ACHN (cell line): ENCODE measurements at places on chromosomes 3 and 15.

DNA sequence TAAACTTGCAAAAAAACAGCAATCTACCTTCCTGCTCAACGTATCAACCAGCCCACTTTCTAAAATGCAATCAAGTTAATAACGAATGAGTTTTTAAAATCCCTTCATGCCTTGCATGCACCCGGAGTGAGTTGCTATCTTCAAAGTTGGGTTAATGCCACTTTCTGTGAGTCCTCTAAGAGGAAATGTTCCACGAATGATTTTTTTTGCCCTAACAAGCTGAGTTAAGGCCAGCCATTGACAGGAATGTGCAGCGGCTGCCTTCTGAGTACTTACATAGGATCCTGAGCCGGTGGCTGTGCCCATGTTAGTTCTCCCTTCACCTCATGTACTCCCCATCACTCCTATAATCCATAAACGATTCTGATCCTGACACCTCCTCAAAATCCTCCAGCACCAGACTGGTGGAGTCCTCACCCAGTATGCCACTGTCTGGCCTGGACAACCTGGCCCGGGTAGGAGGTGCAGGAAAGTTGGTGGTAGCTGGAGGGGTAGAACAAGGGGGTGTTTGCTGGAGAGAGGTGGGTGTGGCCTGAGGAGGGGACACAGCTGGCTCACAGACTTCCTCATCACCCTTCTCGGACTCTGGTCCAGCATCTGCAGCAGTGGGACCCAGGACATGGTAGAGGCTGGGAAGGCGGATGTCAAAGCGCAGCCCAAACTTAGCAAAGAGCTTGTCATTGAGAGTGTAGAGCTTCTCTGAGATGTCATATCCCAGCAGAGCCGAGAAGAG, 12.4 kb downstream of the POPDC2 start:
- DNase-seq: no peak

- no peak for DNase-seq
Measured at GRCh38 chr15:99720533-99720932, 12.7 kb downstream of the LYSMD4 start.

DNA sequence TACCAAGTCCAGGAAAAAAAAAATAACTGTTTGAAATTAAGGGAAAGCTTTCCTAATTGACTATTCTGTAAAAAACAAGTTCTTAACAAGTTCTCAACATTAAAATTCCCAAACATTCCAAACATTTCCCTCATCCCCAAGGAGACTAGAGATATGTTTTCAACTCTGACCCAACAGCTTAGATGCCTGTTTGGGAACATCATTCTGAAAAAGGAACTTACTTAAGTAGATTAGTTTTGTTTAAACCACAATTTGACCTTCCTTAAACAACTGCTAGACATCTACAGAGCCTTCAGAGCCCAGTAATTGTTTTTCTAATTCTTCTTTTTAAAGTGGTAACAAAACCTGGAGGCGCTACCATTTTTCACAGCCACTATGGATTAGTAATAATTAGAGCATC, 12.8 kb downstream of the UBR1 start:
- DNase-seq: no peak

GRCh38 chr15:83869341-83869740, 215.4 kb downstream of the ADAMTSL3 start:
- no peak for DNase-seq

DNA sequence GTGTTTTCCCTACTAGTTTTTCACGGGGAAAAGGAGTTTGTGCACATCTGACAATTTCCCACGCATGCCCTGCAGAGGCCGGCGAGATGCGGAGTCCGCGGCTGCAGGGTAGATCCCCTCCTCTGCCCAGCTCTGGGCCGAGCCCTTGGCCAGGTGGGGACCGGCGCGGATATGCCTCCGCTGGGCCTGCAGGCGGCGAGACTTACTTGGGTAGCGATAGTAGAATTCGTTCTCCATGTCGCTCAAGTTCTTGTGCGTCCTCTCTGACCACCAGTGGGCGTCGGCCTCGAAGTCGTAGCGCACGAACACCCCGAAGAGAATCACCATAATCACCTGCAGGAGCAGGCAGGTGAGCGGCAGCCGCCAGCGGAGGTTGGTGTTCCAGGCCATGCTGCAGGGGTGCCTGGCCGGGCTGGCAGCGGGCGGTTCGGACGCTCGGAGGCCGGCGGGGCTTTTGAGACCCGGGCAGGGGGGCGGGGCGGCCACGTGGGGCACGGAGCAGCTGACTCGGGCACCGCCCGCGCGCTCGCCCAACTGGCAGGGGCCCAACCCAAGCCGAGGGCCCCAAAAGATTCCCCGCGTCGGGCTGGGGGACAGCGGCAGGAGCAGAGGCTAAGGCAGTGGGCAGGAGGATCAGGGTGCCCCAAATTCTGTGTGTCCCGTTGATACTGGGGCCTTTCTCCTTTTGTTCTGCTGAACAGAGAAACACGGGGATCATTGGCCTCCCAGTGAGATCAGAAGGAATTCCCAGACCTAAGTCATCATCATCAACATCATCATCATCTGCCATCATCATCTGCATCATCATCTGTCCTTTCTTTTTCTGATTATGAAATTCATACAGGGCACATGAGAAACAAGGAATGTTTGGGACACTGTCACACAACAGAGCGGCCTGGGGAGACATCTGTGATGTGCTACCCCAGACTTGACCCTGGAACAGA, at the start of gene RHCG:
RHCG (minus strand) TSS at position 429 of the 944 bp plus-strand sequence; CDS start at position 390, 39 bp downstream.
- peak; percentile 70 for DNase-seq

DNA sequence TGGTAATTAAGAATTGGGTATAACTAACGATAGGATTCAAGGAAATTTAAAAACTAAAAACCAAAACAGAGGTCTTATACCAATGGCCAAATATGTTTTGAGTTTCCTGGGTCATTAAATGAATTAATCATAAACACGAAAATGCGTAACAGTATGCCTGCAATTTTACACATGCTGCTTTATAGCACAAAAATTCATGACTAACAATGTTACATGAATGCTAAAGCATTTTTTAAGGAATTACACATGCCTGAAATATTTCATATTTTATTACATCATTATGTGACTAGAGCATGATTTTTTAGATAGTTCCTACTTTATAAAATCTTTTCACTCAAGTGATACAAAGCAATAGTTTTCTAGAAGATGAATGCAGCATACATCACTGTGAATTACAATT, 74.7 kb downstream of the ZNF148 start:
- DNase-seq: no peak

DNA sequence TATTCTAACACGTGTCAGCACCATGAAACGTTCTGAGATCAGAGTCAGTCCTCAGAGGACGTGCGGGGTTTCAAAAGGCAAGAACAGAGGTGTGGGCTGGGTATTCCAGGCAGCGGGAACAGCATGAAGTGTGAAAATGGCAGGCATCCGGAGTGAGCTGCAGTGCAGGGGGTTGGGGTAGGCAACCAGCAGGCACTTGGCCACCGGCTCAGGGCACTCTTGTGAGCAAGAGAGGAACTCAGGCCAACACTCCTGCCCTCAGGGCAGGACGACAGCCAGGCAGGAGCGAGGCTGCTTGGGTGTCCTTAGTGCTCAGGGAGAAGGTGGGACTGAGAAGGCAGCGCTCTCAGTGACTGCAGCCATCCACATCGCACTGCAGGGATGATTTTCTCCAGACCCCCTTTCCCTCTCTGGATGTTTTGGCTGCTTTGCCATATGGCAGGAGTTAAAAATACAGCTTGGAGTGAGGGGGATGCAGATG, 151.1 kb downstream of the NUP210 start:
- DNase-seq: no peak

DNA sequence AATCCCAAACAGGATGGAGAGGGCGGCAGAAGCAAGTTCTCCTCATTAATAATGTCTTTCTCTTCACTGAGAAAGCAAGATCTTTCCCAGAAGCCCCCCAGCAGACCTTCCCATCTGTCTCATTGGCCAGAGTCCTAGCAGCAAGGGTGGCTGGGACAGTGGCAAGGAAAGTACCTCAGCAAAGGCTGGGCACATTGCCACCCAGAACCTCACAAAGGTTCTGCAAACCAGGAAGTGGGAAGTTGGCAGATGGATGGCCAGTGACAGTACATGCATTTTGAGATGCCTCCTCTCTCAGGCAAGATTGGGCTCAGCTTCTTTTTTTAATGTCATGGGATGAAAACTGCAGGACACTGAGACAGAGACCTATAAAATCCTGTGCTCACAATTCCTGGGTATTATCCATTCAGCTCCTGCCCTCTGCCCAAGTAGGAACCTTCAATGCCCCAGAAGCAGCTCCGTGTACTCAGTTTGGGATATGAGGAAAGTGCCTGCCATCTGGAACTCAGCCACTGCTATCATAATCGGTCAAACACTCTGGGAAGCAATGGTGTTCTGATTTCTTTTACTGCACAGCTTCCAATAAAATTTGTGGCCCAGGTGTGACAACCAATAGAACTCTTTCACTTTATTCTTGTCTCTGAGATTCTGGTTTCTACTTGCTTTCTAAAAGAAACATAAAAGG, 25.5 kb downstream of the DPH3 start:
- no peak for DNase-seq

GRCh38 chr3:53712817-53713388, 133.3 kb downstream of the CHDH start:
- DNase-seq: no peak

DNA sequence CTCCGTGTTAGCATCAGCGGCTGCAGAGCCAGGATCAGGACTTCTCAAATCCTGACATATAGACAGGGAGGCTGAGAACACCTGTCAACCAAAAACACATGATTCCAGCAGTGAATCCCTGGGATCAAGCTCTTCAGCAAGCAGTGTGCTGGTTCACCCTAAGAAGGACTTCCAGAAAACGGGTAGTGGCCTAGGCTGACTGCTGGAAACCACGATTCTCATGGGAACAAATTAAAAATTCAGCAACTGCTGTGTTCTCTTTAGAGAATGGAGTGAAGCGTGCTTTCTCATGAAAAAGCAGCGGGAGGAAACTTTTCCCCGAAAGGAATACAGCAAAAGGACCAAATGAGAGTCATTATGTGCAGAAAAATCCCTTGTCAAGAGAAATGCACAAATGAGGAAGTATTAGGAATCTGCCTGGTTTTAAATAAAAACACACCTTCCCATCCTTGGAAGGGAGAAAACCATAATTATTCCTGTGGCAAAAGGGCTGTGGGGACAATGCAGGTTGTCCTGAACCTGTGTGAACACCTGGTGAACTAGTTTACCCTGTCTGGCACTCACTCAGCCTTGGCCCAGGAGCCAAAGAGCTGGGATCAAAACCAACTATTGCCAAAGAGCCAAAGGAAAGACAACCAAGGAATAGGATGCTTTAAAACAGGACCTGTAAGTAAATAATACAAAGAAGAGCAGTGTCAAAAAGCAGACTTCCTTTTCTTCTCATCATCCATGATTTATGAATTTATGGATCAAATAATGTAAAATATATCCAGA, 13.4 kb downstream of the IL12A start:
- no peak for DNase-seq

GRCh38 chr15:93515256-93516051, 426.4 kb upstream of the RGMA start:
- DNase-seq: no peak

- DNase-seq: no peak
Measured at GRCh38 chr3:42900226-42901072, 5.5 kb upstream of the ZNF662 start.

- peak; percentile 7 for DNase-seq
Measured at GRCh38 chr3:129001101-129001805, at the start of gene EFCC1. Gene EFCC1 (plus strand): TSS chr3:129001304. CDS start chr3:129001629, 325 bp downstream.

- no peak for DNase-seq
Measured at GRCh38 chr3:151962912-151963311, 89.5 kb downstream of the SUCNR1 start.

DNA sequence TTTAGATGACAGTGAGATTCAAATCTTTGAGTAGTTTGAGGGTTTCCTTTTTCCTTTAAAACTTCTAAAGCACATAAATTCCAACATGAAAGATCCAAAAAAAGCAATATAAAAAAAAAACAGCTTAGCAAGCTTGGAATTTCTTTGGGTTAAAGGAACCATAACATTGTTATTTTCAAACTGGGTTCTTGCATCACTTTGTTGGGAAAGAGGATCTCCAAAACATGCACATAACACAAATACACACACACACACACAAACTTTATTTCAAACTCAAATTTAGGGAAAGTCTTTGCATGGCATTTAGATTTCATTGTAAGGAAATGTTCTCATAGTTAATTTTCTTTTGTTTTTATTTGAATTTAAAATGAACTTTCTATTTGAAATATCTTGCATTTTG, 79.2 kb upstream of the COL8A1 start:
- no peak for DNase-seq

- no peak for DNase-seq
Measured at GRCh38 chr15:61856295-61856694, 204.0 kb downstream of the VPS13C start.

- no peak for DNase-seq
Measured at GRCh38 chr15:82111918-82112317, 66.1 kb upstream of the MEX3B start.

DNA sequence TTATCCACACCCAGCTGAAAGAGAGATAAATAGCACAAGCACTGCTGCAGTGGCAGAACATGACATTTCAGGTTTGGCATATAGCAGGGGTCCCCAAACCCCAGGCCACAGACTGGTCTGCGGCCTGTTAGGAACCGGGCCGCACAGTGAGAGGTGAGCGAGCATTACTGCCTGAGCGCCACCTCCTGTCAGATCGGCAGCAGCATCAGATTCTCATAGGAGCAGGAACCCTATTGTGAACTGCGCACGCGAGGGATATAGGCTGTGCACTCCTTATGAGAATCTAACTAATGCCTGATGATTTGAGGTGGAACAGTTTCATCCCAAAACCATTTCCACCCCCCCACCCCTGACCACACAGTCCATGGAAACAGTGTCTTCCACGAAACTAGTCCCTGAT, 54.6 kb downstream of the CCR4 start:
- DNase-seq: no peak

DNA sequence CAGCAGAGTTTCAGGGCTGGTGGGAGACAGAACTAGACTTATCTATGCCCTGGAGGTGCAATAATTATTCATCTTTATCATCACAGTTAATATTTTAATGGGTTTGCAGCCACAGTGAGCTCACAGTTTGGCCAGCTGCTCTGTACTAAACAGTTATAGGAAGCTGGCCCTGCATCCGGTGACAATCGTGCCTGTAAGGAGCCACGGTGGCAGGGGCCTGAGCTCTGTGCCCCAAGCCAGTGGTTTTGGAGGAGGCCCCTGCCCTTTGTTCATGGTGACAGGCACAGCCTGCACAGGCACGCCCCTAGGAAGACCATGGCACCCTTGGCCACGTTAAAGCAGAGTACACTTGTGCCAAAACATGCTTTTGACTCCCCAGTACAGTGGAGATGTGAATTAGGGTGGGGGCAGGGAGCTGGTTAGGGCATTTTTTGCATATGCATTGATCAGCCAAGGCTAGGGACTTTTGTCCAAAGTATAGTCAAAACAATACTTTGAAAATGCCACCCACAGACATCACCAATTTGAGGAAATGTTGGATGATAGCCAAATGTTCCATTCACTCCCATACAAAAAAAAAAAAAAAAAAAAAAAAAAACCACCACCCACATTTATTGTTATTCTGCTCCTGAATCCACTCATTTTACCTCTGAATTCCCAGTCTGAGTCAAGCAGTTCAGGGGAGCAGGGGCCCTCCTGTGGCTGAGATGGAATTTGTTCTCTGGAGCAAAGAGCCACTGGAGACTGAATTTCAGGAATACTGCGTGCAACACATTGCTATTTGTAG, 3.4 kb upstream of the RFTN1 start:
- peak; percentile 61 for DNase-seq
